Left ventricle myocardium inferior (tissue), 1 donor: ENCODE measurements at places on chromosomes 12 and 14. TPM values are rescaled to one million over a fixed set of nuclear protein-coding genes. Genes with fewer than 3 reads are reported as not detected.

DNA sequence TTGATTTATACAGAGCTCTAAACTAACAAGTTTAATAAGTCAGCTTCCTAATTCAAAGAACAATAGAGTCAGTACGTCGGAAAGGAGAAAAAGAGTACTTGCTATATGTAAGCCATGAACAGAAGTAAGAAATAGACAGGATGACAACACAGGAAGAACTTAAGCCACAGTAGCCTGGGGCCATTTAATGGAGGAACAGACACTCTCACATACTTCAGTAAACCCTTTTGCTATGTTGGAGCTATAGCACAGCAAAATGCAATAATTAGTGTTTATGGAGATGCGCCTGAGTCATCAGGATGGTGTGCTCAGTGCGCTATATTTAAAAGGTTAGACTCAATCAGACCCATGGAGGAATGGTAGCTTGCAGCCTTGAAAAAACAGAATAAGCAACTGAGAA, 61.0 kb downstream of the SRGAP1 start:
- DNase-seq, result no peak

- DNase-seq, result no peak
Observed at GRCh38 chr12:20206410-20206809, 161.9 kb upstream of the PDE3A start.

DNA sequence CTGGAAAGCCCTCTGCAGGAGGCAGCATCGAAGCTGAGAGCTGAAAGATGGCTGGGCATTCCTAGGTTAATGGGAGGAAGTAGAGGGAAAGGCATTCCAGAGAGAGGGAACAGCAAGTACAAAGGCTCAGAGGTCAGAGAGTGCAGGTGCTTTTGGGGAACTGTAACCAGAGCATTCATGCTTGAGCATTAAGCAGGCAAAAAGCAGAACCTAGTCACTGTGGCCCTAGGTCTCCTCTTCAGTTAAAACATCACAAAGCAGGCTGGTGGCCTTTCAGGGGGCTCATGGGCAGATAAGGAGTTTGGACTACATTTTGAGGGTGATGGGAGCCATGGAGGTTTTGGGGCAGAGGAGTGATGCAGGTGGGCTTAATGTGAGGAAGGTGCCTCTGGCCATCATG, 169.2 kb upstream of the MYL2 start:
- DNase-seq, result no peak

GRCh38 chr12:4261655-4262054, 11.9 kb upstream of the CCND2 start:
- no peak for DNase-seq

The EPYC gene
- total RNA-seq, result not detected

GRCh38 chr12:80100591-80100990, 1.3 kb downstream of the OTOGL start:
- no peak for DNase-seq

GRCh38 chr12:56243731-56244181, 13.9 kb downstream of the SLC39A5 start:
- DNase-seq, result no peak

The PRR4 gene
- total RNA-seq, result 1.2 TPM

The KLRB1 gene
- total RNA-seq, result 0.19 TPM

DNA sequence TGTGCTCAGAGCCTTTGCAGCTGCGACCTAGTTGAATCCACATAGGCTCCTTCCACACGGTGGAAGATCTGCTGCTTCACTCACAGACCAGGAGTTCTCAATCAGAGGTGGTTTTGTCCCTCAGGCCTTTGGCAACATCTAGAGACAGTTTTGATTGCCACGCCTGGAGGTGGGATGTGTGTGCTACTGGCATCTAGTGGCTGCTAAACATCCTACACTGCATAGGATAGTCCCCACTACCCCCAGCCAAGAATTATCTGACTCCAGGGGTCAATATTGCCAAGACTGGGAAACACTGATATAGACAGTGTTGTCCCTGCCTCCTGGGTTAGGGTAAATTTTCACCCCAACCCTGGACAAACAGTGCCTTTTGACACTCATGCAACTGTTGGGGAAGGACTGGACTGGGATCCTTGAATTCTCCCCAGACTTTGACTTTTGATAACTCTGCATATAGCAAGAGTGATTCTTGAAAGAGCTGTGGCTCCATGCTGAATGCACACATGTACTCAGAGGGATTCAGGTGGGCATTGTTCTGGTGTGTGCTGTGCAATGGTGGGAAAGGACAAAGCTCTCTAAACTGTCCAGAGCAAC, 39.8 kb downstream of the BAZ2A start:
- DNase-seq, result no peak

The ADAMTS20 gene
- total RNA-seq, result not detected

GRCh38 chr14:50036211-50036610, 80.2 kb downstream of the VCPKMT start:
- no peak for DNase-seq

The C14orf180 gene
- 44.1 TPM for total RNA-seq

- DNase-seq, result no peak
Observed at GRCh38 chr12:111467857-111468241, 62.1 kb downstream of the SH2B3 start.

The NR4A1 gene
- 55.5 TPM for total RNA-seq

GRCh38 chr12:75503459-75503858, 8.0 kb downstream of the KRR1 start:
- DNase-seq, result no peak

GRCh38 chr12:50514526-50515276, 9.9 kb downstream of the DIP2B start:
- no peak for DNase-seq

The CALM1 gene
- total RNA-seq, result 503 TPM

DNA sequence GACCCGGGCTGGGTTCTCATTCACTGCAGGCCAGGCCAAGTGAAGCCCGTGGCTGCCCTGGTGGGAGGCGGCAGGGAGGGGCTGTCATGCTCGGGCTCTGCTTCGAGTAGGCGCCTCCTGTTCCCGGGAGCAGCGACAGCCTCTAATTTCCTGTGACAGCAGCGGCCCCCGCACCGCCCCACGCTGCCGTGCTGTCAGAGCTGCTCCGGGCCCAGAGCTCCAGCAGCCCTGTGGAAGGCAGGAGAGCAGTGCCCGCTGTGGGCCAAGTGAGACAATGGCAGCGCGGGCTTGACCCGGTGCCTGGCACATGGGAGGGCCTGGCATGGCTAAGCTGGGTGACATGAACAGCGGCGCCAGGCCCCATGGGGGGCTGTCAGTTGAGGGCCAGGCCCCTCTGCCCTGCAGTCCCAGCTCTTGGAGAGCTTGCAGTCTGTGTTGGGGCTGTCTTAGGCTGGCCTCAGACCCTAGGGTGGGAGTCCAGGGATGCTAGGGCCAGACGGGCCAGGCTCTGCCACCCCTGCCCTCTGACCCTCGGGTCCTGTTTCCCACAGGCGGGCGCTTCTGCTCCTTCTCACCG, 5.1 kb downstream of the TRMT61A start:
- DNase-seq, result no peak

The PSMB5 gene
- 118 TPM for total RNA-seq

GRCh38 chr14:105087308-105087962, 22.2 kb upstream of the GPR132 start:
- DNase-seq, result peak; percentile 62

DNA sequence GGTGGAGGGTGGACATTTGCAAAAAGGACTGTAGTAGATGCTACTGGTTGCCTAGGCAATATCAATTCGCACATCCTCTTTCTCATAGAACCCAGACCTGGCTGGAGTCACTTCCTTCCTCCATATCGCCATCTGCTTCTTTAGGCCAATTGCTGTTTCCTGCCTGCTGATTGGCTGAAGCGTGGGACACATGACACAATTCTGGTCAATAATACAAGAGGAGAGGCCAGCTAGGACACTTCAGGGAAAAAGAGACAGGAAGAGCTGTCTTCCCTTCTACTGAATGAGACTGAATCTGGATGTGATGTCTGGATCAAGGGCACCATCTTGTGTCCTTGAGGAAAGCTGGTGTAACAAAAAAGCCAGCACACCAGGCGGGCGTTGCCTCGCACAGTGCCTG, 53.8 kb downstream of the TRPV4 start:
- no peak for DNase-seq

DNA sequence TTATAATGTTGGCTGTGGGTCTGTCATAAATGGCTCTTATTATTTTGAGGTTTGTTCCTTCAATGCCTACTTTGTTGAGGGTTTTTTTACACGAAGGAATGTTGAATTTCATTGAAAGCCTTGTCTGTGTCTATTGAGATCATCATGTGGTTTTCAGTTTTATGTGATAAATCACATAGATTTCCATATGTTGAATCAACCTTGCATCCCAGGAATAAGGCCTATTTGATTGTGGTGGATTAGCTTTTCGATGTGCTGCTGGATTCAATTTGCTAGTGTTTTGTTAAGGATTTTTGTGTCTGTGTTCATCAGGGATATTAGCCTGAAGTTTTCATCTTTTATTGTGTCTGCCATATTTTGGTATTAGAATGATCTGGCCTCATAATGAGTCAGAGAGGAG, 27.6 kb downstream of the SLC2A13 start:
- DNase-seq, result no peak

DNA sequence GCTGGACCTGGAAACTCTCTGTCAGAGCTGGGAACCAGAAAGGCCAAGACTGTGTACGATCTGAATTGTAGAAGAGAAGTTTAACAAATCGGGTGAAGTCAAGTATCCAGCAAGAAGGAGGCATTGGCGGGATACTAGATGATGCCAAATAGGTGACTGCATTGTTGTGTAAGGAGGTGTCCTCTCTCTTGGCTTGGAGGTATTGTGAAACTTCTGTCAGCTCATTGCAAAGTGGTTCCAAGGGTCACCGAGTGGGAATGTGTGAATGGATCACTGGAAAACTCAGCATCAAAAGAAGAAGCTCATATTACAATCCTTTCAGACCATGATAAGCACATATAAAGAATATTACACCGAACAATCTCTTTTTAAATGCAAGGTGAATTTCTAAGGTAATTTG, 11.7 kb downstream of the NAV3 start:
- DNase-seq, result no peak

GRCh38 chr14:23285530-23286019, 357 bp downstream of the HOMEZ start:
- DNase-seq, result no peak

GRCh38 chr14:29926701-29927375, 809 bp downstream of the PRKD1 start:
- peak; percentile 49 for DNase-seq

DNA sequence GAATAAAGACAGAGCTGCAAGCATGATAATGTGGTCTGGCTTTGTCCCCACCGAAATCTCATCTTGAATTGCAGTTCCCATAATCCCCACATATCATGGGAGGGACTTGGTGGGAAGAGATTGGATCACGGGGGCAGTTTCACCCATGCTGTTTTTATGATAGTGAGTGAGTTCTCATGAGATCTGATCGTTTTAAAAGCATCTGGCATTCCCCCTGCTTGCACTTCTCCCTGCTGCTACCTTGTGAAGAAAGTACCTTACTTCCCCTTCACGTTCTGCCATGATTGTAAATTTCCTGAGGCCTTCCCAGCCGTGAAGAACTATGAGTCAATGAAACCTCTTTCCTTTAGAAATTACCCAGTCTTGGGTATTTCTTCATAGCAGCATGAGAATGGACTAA, 158.7 kb downstream of the SLC35F4 start:
- no peak for DNase-seq

The RIMBP2 gene
- total RNA-seq, result not detected

The CRIP1 gene
- 65.9 TPM for total RNA-seq

GRCh38 chr12:82144505-82144904, 213.7 kb downstream of the CCDC59 start:
- no peak for DNase-seq

DNA sequence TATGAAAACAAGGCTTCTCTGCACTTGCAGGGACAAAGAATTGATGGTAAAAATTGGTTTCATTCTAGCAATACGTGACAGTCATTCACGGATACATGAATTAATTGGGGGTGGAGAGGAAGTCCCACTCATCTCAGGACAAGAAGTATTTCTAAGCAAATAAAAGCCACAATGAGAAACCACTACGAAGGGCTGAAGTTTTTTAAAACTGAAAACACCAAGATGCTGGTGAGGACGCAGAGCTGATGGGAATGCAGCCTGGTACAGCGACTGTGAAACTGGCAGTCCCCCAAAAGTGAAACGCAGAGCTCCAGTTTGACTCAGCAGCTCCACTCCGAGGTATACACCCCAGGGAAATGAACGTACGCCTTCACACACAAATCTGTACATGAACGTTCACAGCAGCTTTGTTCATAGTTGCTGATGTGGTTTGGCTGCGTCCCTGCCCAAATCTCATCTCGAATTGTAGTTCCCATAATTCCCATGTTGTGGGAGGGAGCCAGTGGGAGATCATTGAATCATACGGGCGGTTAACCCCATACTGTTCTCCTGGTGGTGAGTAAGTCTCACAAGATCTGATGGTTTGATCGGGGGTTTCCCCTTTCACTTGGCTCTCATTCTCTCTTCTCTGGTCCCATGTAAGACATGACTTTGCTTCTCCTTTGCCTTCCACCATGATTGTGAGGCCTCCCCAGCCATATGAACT, 89.0 kb downstream of the SCARB1 start:
- no peak for DNase-seq

The EEA1 gene
- 23.9 TPM for total RNA-seq

- DNase-seq, result no peak
Observed at GRCh38 chr12:11508699-11509098, 113.3 kb upstream of the PRB2 start.

DNA sequence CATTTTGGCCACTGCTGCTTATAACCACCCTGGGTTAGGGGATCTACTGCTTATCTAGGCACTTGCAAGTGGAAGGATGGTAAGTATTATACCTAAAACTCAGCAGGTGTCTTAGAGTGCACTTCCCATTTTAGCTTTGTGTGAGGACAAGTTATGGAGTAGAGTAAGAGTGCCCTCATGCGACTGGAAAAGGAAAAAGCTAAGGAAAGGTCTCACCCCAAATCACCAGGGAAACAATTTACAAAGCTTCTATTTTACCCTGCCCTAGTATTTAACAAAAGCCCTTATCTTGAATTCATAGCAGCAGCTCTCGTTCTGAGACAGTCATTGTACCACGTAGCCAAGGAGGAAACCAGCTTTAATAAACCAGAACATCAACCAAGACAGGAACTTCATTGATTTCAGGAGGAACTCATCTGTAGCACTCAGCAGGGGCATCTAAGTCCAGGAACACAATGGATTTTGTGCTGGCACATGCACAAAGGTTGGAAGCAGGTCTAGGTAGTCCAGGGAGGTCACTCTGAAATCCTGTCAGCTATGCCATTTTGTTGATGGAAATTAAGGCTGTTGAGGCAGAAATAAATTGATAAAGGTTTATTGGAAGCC, 2.9 kb downstream of the RDH12 start:
- DNase-seq, result no peak

The DHH gene
- 0.41 TPM for total RNA-seq

GRCh38 chr12:108418164-108418890, 79.2 kb upstream of the CMKLR1 start:
- DNase-seq, result no peak

The SLC6A15 gene
- total RNA-seq, result not detected

DNA sequence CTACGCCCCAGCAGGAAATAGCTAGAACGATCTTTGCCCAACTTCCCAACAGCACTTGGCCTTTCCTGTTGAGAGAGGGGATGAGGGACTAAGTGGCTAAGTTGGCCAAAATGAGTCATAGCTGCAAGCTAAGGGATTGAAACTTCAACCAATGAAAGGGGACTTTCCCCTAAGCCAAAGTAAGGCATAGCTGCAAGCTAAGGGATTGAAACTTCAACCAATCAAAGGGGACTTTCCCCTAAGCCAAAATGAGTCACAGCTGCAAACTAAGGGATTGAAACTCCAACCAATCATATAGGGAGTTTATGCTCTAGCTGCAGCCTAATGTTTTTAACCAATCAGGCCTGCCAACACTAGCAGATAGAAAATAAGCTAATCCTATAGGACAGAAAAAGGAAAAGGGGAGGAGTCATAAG, 100.5 kb upstream of the SSTR1 start:
- DNase-seq, result no peak
